ENCODE measurements at places on chromosomes 13 and 19.

- peak; percentile 11 for DNase-seq
Measured at GRCh38 chr13:106859533-106859904, 291.6 kb upstream of the ARGLU1 start.

DNA sequence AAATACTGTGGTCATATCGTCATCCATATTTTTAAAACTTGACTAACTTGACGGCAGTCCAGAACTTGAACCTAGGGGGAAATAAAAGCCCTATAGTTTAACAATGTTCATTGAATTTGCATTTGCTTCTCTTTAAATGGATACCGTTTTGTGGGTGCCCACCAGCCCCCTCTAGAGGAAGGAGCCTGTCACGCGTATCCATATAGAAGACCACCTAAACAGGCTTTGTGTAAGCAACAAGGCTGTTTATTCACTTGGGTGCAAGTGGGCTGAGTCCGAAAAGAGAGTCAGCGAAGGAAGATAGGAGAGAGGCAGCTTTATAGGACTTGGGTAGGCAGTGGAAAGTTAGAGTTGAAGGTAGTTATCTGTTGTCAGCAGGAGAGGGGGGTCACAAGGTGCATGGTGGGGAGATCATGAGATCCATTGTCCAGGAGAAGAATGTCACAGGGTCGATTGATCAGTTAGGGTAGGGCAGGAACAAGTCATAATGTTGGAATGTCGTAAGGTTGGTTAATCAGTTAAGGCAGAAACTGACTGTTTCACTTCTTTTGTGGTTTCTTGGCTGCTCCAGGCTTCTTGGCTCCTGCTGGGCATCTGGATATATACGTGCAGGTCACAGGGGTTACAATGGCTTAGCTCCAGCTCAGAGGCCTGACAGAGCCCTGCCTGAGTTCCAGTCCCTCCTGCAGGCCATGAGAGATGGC, 42.5 kb upstream of the ANKRD10 start:
- no peak for DNase-seq

GRCh38 chr19:10008184-10008765, 2.0 kb downstream of the COL5A3 start:
- no peak for DNase-seq

GRCh38 chr19:3061182-3062161, 823 bp downstream of the TLE5 start:
- peak; percentile 31 for DNase-seq

DNA sequence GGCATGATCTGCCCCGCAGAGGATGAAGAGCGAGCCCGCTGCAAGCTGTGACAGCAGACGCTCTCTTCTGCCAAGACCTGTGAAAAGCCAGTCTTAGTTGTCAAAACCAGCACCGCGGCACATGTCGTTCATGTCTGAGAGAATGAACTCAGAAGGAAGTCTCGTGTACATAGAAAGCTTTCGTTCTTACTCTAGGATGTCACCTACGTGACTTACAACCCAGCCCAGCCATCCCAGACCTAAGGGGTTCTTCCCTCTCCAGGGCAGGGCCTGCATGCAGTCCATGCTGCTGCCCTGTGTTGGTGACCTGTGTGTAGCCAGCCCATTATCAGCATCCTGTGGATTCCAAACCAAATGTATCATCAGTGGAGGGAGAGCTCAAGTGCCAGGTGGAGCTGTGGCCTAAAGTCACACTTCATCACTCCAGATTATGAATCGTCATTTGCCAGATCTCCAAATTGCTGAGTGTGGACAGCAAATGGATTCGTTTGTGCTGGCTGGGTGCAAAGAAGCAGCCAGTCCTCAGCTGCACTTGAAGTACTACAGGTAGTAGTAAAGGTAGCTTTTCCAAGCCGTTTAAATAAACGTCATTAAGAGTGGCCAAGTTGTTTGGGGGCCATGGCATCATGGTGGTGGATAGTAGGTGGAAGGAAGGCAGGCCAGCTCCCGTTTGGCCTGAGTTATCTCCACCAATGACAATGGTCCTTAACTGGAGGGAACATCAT, 73.9 kb upstream of the GPR183 start:
- no peak for DNase-seq

GRCh38 chr13:31898378-31899071, 133.0 kb upstream of the FRY start:
- no peak for DNase-seq

DNA sequence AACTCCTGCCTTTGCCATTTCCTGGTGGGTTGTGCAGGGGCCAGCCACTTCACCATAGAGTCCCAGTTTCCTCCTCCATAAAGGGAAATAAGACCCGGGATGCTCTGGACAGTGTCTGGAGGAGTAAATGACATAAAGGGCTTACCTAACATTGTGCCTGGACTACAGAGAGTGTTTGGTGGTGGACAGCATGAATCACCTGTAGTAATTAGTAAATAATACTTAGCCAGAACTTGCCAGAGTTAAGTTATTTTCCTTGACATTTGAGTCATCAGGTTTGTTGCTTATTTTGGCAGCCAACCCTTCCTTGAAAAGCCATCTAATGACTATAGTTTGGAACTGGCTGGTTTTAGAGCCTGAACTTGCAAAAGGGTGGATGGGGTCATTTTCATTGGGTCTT, 159.2 kb downstream of the SLC7A1 start:
- DNase-seq: no peak

DNA sequence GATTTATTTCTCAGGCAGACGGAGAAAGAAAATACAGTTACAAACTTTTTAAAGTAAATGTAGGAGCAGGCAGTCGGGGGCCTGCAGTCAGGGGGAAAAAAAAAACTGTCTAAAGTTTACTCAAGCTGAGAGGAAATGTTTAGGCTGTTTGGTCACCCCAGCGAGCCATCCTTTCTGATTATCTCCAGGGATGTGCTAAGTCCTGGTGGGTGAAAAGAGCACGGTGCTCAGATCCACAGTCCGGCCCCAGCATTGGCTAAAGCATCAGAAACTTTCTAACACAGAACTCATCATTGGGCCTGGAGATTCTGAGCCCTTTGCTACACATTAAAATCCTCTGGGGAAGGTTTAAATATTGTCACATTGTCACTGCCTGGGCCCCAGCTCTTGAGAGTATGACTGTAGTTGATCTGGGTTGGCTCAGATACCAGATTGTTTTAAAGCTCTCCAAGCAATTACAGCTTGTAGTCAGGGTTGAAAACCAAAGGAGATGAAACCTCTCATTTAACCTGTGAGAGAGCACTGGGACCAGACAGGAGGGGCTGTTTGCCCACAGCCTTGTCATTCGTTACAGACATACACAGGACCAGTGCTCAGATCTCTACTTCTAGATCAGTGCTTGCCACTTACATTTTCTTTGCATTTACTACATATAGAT, 131.1 kb upstream of the HTR2A start:
- DNase-seq: no peak

GRCh38 chr13:25210842-25211569, 38.9 kb upstream of the AMER2 start:
- no peak for DNase-seq

- peak; percentile 58 for DNase-seq
Measured at GRCh38 chr19:46860846-46861690, at the start of gene ARHGAP35. Gene ARHGAP35 (plus strand): TSS chr19:46860997. CDS start chr19:46918676, 57,679 bp downstream.

GRCh38 chr19:56097306-56097705, 23.8 kb downstream of the ZNF787 start:
- no peak for DNase-seq

DNA sequence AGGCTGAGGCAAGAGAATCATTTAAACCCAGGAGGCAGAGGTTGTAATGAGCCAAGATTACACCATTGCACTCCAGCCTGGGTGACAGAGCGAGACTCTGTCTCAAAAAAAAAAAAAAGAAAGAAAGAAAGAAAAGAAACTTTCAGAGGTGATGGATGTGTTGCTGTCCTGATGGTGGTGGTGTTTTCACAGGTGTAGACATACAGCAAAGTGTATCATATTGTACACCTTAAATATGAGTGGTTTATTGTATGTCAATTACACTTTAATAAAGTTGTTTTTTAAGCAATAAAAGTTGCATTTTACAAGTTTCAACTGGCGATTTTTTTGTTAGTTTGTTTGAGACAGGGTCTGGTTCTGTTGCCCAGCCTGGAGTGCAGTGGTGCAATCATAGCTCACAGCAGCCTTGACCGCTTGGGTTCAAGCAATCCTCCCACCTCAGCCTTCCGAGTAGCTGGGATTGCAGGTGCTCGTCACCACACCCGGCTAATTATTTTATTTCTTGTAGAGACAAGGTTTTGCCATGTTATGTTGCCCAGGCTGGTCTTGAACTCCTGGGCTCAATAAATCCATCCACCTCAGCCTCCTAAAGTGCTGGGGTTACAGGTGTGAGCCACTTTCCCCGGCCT, 13.5 kb upstream of the INSR start:
- no peak for DNase-seq

DNA sequence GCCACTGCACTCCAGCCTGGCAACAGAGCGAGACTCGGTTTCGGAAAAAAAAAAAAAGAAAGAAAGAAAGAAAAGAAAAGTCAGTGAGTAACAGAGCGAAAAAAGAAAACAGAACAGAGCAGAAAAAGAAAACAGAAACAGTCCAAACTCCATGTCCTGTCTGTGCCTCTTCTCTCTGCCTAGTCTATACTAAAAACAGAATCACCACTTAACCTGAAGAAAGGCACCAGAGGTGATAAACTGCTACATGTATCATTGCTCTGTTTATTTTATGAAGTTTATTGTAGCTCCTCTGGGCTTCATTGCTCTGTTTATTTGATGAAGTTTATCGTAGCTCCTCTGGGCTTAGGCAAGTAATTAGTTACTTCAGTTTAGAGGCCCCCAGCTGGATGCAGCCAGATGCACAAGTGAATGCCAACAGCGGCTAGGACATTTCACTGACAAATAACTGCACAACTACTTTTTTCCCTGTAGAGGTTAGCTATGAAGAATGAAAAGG, 39.2 kb downstream of the TBC1D4 start:
- no peak for DNase-seq

GRCh38 chr13:113886561-113887112, 22.8 kb upstream of the GAS6 start:
- no peak for DNase-seq
